ENCODE measurements at places on chromosomes 5 and 9. TPM values are rescaled to one million over a fixed set of nuclear protein-coding genes. Genes with fewer than 3 reads are reported as not detected.
A peak's percentile ranks its signal among the peaks of the same experiment; 100 is the strongest.

DNA sequence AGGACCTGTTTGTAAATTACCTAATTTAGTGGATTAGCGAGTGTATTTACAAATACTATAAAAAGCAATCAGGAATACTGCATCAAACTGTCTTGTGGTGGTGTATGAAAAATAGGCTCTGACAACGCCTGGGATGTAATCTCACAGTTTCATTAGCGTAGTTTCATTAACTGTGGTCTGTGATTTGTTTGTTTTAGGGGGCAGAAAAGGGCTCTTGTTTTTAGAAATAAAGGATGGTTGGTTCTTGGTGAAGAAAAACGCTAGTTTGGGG is 1.4 kb downstream of the SLC44A1 start:
- peak overlapping the region; percentile 95 for H3K4me3 ChIP-seq
- H3K4me1 ChIP-seq, result peaks cover 44% of the 10 kb centered on the region
- H3K27ac ChIP-seq, result peak overlapping the region; percentile 96
- H3K27me3 ChIP-seq, result peaks cover 8% of the 10 kb centered on the region
- no peak for DNase-seq
- no peaks in the 10 kb centered on the region for H3K36me3 ChIP-seq

DNA sequence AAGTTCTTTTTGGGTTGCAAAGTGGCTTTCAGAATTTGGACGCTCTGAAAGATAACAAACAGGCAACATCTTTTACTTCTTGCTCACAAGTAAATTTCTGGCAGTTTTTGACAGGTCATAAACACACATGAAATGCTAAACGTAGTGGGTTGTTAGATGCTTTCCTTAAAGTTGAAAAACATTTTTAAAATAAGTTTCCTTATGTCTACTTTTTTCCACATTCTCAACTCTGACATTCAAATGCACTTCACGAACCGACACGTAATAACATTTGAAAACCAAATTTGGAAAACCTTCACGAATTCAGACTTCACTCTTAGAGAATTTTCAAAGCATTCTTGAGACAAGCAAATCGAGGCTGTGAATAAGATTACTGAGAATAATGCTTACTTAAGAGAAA is 26.9 kb downstream of the MTX3 start:
- H3K4me3 ChIP-seq, result no peak overlapping the region
- DNase-seq, result no peak
- peaks cover 19% of the 10 kb centered on the region for H3K4me1 ChIP-seq
- no peaks in the 10 kb centered on the region for H3K36me3 ChIP-seq
- H3K27me3 ChIP-seq, result peaks cover 14% of the 10 kb centered on the region

Gene UNC13B
- total RNA-seq, result 62.1 TPM

Gene OR1L1
- total RNA-seq, result not detected

Gene NR6A1
- total RNA-seq, result 10.0 TPM

DNA sequence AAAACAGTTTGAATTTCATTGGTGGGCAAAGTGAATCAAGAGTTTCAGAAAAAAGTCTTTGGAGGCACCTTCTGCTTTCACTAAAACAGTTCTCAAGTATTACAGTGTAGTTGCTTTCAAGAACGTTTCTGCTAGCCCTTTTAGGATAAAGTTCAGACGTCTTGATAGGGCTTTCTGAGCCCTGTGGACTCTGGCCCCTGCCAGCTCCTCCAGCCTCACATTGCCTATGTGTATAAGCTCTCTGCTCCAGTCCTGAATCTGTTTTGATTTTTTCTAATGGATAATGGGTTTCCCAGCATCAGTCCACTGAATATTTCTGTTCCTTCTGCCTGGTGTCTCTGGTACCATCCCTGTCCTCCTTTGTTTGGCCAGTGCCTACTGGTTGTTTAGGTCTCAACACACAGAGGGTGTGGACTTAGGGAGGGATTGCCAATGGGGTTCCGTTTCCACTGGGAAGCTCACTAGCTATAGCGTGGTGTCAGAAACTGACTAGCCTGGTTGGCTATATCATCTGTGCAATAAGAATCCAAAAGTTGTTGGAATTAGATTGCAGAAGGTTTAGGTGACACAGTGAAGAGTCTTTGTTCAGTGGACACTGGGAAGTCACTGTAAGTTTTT is 26.4 kb downstream of the ARHGAP26 start:
- no peak for DNase-seq
- no peak overlapping the region for H3K4me3 ChIP-seq
- H3K27ac ChIP-seq, result no peak overlapping the region
- H3K36me3 ChIP-seq, result no peaks in the 10 kb centered on the region
- peaks cover 19% of the 10 kb centered on the region for H3K4me1 ChIP-seq
- peaks cover 3% of the 10 kb centered on the region for H3K27me3 ChIP-seq

DNA sequence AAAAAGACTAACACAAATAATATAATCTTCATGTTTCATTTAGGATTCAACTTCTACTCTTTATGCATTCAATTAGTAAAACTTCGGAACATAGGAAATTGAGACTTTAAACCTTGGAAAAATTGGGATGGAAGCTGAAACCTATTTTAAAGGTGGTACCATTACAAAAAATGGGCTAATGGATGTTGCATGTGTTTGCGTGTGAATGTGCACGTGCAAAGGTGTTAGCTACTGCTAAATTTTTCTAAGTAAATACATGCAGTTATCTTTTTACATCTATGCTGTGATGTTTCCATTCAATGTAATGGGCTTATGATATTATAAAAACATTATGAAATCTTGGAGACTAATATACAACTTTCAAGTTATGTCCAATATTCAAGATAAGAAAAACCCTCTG is 134.8 kb downstream of the CDH10 start:
- H3K4me1 ChIP-seq, result no peaks in the 10 kb centered on the region
- H3K36me3 ChIP-seq, result no peaks in the 10 kb centered on the region
- H3K27ac ChIP-seq, result no peak overlapping the region
- H3K27me3 ChIP-seq, result no peaks in the 10 kb centered on the region
- no peak for DNase-seq

Gene SAP30L
- total RNA-seq, result 43.7 TPM

DNA sequence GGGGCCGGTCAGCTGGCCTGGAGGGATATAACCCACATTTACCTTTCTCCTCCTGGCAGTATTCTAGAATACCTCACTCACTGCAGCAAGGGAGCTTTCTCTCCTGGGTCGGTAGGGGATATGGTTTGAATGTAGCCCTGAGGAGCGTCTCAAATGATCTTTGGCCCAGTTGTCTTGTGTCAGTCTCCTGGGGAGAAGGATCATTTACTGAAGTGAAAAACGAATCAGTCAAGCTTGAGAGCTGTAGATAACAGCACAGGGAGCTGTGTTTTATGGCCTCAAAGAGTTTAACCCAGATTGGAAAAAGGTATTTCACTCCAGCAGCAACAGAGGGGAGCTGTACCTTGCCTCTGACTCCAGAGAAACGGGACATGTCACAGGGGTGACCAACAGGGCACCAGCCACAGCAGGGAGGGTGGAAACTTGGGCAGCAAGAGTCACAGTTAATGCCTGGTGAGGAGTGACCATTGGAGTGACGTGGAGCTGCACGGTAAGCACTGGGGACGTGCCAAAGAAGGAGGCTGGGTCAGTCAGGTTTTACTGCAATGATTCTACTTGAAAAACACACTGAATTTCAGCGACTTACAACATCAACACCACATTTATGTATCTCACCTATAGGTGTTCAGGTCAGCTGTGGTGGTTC is 29.8 kb upstream of the ZFR start:
- no peak overlapping the region for H3K27ac ChIP-seq
- no peak for DNase-seq
- H3K36me3 ChIP-seq, result no peaks in the 10 kb centered on the region
- H3K4me3 ChIP-seq, result no peak overlapping the region

DNA sequence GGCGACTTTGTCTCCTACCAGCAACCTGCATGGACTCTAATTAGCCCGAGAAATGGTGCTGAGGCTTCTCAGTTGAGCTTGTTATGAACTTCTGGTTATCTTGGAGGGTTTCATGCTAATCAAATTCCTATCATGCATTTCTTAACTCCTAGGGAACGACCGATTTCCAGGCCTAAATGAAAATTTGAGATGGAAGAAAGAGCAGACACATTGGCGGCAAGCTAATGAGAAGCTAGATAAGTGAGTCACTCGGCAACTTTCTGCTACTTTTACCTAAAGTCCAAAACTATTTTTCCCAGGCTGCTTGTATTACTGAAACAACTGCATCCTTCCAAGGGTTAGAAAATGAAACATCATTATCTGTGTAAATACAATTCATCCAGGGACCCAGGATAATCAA is 207.2 kb downstream of the DOCK8 start:
- no peak overlapping the region for H3K27ac ChIP-seq
- H3K27me3 ChIP-seq, result no peaks in the 10 kb centered on the region
- H3K36me3 ChIP-seq, result no peaks in the 10 kb centered on the region
- no peak overlapping the region for H3K4me3 ChIP-seq
- no peak for DNase-seq

Gene TYRP1
- 86.2 TPM for total RNA-seq

DNA sequence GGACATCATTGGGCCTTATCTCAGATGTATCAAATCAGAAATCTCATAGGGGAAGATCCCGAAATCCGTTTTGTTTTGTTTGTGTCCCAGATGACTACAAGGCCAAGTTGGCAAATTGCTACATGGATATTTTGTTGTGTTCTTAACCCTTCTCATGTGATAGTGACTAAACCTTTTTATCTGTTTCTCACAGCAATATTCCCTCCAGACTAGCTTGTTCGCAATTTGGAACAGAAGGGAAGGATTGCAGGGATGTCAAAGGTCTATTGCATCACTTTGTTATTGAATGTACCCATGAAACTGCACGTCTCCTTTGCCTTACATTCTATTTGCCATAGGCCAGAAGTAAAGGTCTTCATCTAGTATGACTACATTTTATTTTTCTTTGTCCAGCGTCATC is 453.9 kb downstream of the NFIB start:
- no peak overlapping the region for H3K4me3 ChIP-seq
- H3K27ac ChIP-seq, result no peak overlapping the region
- DNase-seq, result no peak
- H3K36me3 ChIP-seq, result no peaks in the 10 kb centered on the region
- no peaks in the 10 kb centered on the region for H3K27me3 ChIP-seq
- H3K4me1 ChIP-seq, result peaks cover 25% of the 10 kb centered on the region

- H3K27ac ChIP-seq, result peak within 1 kb of the TSS; percentile 98
- peaks cover 24% of the 10 kb centered on the region for H3K36me3 ChIP-seq
- no peaks in the 10 kb centered on the region for H3K27me3 ChIP-seq
- peak within 1 kb of the TSS; percentile 97 for H3K4me3 ChIP-seq
- DNase-seq, result peak; percentile 87
Observed at GRCh38 chr5:112921833-112922817, at the start of gene REEP5. Gene REEP5, minus strand, starts transcription at chr5:112922227. Its CDS starts 37 bp downstream, at chr5:112922190.

GRCh38 chr5:44389823-44390143 is 563 bp upstream of the FGF10 start:
- no peak overlapping the region for H3K27ac ChIP-seq
- no peaks in the 10 kb centered on the region for H3K36me3 ChIP-seq
- H3K4me1 ChIP-seq, result peaks cover 46% of the 10 kb centered on the region
- H3K27me3 ChIP-seq, result peaks cover 80% of the 10 kb centered on the region
- H3K4me3 ChIP-seq, result peak overlapping the region; percentile 89

GRCh38 chr5:56148453-56148971 is 84.6 kb downstream of the ANKRD55 start:
- peaks cover 26% of the 10 kb centered on the region for H3K4me1 ChIP-seq
- no peak overlapping the region for H3K27ac ChIP-seq
- no peak for DNase-seq
- no peaks in the 10 kb centered on the region for H3K36me3 ChIP-seq
- H3K4me3 ChIP-seq, result no peak overlapping the region
- H3K27me3 ChIP-seq, result no peaks in the 10 kb centered on the region

Gene SGCD
- total RNA-seq, result 4.0 TPM

Gene CCNG1
- 214 TPM for total RNA-seq

DNA sequence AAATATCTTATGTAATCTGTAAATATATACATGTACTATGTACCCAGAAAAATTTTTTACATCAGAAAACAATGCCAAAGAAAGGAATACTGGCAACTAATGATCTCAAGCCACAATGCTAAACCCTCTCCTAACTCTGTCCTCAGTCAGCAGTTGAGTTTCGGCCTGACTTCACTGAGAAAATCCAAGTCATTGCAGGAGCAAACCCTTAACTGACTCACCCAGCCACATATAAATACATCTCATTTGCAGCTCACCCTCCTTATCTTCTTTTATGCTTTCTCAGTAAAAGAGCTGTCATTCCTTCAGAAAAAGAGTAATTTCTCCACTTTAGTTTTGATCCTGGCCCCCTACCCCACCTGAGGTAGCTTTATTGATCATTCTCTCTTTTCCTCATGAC is 46.1 kb upstream of the TMED7 start:
- H3K4me3 ChIP-seq, result no peak overlapping the region
- H3K36me3 ChIP-seq, result no peaks in the 10 kb centered on the region
- H3K27me3 ChIP-seq, result no peaks in the 10 kb centered on the region
- H3K4me1 ChIP-seq, result no peaks in the 10 kb centered on the region
- no peak overlapping the region for H3K27ac ChIP-seq

- no peak overlapping the region for H3K4me3 ChIP-seq
- peaks cover 20% of the 10 kb centered on the region for H3K4me1 ChIP-seq
- DNase-seq, result no peak
- no peak overlapping the region for H3K27ac ChIP-seq
- peaks cover 71% of the 10 kb centered on the region for H3K27me3 ChIP-seq
Observed at GRCh38 chr5:168929656-168930055, 350.5 kb upstream of the PANK3 start.
